ENCODE measurements at places on chromosomes 2 and 18.

DNA sequence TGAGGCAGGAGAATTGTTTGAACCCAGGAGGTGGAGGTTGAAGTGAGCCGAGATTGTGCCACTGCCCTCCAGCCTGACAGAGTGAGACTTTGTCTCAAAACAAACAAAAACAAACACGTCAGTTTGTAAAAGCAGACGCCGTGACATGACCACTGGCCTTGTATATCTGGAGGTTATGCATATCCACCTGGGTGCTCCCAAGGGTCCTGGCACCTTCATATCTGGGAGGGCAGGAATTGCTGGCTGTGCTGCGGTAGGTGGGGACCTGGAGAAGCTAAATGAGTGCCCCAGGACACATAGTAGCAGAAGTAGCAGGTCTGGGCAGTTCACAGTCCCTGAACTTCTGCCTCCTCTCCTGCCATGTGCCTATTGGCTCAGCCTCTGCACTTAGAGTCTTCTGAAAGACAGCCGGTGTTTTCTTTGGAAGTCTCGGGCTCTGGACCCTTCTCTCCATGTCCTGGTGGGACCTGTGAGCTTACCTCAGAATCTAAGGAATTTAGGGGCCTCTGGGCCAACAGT is 30.9 kb upstream of the IL1R2 start:
- no peak for DNase-seq

- no peak for DNase-seq
Measured at GRCh38 chr2:136297994-136298393, 180.0 kb upstream of the CXCR4 start.

- no peak for DNase-seq
Measured at GRCh38 chr2:108571286-108571685, 37.0 kb downstream of the LIMS1 start.

GRCh38 chr18:22368021-22368420 is 49.7 kb downstream of the CTAGE1 start:
- no peak for DNase-seq

GRCh38 chr2:127650041-127650784 is 4.3 kb downstream of the GPR17 start:
- no peak for DNase-seq

DNA sequence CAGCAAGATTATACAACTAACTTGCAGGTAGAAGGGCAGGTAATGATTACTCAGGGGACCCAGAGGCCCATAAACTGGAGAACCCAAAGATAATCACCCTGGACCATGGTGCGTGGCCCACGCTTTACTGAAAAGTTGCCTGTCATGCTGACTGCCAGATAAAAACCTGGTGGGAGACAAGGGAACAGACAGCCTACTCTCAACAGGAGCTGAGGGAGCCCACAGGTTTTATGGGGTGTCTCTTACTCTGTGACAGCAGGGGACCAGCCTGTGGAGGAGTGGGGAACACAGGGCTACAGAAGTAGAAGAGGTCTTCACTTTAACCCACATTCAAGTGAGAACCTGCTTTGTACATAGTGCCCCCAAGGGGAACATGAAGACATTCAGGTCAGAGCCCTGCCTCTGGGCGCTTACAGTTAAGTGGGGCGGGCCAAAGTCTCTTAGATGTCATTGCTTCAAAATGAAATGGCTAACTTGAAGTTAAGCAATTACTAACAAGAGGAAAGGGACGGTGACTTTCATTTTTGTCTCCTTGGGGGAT is 60.4 kb downstream of the DHRS9 start:
- no peak for DNase-seq

DNA sequence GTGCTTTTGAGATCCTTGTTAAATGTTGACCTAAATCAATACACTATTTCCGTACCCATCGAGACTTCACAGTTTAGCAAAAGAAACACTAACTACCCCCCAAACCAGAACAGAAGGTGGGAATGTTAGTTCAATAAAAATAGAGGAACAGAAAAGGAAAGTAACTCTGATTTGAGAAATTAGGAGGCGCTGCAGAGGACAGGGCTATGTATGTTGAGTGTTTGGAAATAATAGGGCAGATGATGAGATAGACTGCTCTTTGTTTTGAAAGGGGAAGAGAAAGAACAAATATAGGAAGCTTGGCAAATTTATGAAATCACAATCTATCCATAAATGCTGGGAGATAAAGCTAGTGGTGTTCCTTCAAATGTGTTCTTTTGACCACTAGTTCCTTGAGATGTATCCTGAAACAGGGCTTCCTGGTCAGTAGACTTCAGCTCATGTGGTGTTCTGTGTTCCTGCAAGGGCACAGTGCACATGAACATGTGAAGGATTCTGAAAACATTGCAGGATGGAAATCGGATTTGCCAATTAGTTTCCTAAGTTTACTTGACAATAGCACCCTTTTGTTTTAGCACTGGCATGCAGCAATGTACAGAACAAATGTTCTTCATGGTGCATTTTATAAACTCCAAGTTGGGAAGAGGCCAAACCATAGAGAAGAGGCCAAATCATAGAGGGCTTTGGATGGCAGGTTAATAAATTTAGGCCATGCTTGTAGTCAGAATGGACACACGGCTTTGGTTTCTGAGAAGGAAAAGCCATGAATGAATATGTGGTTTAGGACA is 39.8 kb downstream of the RHBDD1 start:
- DNase-seq, result no peak

- DNase-seq, result no peak
Measured at GRCh38 chr2:114128725-114129124, 238.8 kb downstream of the ACTR3 start.

- DNase-seq, result no peak
Measured at GRCh38 chr2:98761267-98761781, 30.4 kb upstream of the MGAT4A start.

- no peak for DNase-seq
Measured at GRCh38 chr2:157184161-157184895, 73.2 kb upstream of the GALNT5 start.

GRCh38 chr18:48666613-48667012 is 127.8 kb downstream of the CTIF start:
- DNase-seq, result no peak

DNA sequence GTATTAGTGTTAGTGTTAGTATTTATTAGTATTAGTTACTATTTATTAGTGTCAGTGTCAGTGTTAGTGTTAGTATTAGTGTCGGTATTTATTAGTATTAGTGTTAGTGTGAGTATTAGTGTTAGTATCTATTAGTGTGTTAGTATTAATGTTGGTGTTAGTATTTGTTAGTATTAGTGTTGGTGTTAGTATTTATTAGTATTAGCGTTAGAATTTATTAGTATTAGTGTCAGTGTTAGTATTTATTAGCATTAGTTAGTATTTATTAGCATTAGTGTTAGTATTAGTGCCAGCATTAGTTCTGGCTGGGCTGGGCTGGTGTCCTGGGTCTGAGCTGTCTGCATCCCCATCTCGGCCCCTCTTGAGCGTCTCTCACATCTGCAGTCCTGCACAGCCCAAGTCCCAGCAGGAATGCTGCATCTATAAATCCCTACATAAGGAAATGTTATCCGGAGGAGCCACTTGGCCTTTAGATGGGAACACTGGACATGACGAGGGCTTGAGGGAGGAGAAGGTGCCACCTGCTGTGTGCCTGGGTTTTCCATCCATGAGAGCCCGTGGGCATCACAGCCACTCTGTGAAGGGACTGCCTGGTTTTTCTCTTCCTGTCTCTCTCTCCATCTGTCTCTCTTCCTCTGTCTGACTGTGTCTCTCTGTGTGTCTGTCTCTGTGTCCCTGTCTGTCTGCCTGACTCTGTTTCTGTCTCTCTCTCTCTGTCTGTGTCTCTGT is 33.6 kb downstream of the TWIST2 start:
- DNase-seq, result no peak

GRCh38 chr2:72037261-72037666 is 110.4 kb downstream of the CYP26B1 start:
- DNase-seq, result no peak

DNA sequence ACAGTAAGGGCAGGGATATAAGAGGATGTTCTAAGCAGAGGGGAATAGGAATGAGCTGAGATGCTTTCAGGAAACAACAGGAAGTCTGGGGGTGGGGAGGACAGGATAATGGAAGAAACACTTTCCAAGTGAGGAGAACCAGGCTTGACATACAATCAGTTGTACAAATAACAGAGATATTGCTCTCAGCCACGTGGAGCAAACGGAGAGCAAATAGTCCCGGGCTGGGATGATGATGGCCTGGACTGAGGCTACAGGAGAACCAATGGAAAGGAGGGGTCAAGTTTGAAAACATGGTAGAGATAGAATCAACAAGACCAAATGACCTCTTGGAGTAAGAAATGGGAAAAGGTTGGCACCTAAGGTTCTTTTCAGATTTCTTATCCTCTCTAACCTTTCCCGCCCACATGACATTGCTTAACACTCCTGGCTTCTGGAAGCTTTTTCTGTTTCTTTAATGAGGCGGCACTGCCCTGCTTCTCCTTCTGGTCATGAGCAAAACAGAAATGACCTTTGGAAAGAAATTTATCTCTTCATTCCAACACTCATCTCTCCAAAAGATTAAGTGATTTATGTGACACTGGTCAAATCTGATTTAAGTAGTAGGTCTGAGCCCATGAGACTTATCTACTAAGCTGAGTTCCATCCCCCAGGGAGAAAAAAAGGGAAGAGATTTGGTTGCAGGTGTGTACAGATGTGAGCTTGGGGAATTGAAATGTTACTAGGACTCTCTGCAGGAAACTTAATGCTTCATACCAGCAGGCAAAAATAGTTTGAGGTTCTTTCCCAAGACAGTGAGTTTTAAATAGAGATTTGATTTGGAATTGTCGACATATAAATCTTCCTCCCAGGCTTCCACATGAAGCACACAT is 442.9 kb upstream of the HNRNPA3 start:
- DNase-seq, result no peak

GRCh38 chr2:201261471-201261870 is 1.1 kb downstream of the CASP8 start:
- DNase-seq, result no peak

DNA sequence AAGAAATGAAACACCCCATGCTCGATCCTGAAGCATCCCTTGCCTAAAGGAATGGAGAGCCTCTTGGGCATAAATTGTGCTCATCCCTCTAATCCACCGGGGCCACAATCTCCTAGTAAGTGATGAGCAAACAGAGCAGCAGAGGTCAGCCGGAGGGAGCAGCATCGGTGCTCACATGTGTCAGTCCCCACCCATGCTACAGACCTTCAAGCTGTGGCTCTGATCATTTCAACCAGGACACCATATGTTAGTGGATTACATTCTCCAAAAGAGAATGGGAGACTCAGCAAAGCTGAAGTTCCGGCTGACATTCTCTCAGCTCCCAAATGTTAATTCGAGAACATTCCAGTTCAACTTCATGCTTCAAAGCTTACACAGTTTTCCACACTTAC is 75.6 kb downstream of the AAK1 start:
- DNase-seq, result no peak

DNA sequence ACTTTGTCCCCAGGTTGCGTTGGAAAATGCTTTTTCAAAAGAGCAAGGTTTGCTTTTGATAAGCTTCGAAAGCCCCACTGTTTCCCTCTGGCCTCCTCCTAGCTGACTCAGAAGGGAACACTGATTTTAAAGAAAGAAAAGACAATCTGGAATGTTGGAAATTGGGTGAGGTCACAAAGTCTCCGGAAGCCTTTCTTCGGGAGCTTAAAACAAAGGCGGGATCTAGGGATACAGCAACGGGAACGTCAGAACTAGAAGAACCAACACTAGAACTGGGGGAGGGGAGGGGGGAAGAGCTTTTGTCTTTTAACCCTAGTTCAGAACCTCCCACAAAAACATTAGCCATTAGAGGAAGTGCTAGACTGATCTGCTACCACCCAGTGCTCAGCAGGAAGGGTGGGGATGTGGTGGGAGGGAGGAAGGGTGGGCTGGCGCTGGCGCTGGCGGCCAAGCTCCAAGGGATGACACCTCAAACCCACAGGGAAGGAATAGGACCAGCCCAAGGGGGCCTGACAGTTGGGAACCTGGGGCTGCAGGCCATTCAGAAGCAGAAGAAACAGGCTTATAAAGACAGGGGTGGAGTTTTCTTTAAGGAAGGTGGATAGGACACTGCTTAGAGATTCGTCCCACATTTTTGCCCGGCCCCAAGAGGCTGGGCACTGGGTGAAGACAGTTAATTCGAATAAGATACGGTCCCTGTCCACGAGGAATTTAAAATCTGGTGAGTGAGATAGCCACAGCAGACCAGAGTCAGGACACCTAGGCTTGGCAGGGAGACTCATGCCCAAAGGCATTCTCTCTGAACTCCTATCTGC is 1.7 kb downstream of the TMSB10 start:
- DNase-seq, result no peak

GRCh38 chr18:25282282-25282681 is 69.7 kb downstream of the ZNF521 start:
- no peak for DNase-seq

DNA sequence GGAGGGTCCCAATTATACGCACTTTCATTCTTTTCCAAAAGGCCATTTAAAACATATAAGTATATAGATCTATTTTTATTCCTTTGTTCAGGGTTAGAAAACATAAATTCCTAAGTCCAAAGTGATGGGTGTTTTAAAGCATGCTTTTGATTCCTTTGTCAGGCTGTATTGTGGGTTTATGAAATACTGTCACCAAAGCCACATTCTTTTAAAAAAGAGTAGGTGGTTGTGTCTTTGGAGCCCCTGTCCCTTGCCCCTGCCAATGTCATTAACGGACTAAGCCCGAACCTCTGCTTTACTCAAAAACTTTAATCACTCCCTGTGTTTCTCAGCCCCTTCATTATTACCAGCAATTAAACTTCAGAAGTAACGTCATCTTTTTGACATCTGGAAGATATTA is 104.9 kb upstream of the APCDD1 start:
- no peak for DNase-seq

- no peak for DNase-seq
Measured at GRCh38 chr2:174761837-174762236, 2.4 kb downstream of the CHRNA1 start.

GRCh38 chr18:8713691-8714090 is 8.3 kb downstream of the MTCL1 start:
- DNase-seq, result no peak

GRCh38 chr2:160367887-160368286 is 125.7 kb downstream of the RBMS1 start:
- no peak for DNase-seq

DNA sequence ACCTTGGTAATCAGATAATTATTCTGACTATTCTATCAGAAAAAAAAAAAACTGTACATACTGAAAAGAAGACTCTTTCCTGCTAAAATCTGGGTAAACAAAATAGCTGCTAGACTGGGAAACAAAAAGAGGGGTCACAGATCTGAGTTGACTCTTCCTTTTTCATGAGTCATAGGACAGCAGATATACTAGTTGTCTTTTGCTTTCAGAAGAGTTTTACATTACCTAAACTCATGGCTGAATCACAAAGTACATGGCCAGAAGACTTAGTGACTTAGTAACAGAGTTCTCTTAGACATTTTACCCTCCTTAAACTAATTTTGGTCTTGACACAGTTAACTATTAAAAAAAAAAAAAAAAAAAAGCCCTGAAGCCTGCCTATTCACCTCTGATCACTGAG is 834.0 kb upstream of the FSHR start:
- DNase-seq, result no peak

GRCh38 chr2:237091779-237092436 is 6.2 kb downstream of the COPS8 start:
- no peak for DNase-seq

GRCh38 chr2:42064417-42064942 is 16.7 kb downstream of the PKDCC start:
- DNase-seq, result no peak

Measured in SHP77 treated with DMSO at 0.1 percent for 48 hours (cell line).